ENCODE measurements at places on chromosomes 13 and 19. TPM values are rescaled to one million over a fixed set of nuclear protein-coding genes. Genes with fewer than 3 reads are reported as not detected.

CEACAM1 gene
- 1.2 TPM for total RNA-seq

DNAAF3 gene
- total RNA-seq: 1.2 TPM

JSRP1 gene
- not detected for total RNA-seq

KLHL1 gene
- total RNA-seq: not detected

MED29 gene
- 10.4 TPM for total RNA-seq

ZNF784 gene
- total RNA-seq: 3.4 TPM

PSG7 gene
- total RNA-seq: not detected

CNN1 gene
- total RNA-seq: 1.7 TPM

PGLYRP1 gene
- total RNA-seq: not detected

OR1M1 gene
- total RNA-seq: not detected

HCST gene
- not detected for total RNA-seq

U2AF1L4 gene
- 3.2 TPM for total RNA-seq

MAP3K10 gene
- 6.2 TPM for total RNA-seq

SHD gene
- not detected for total RNA-seq

TMEM221 gene
- total RNA-seq: 0.24 TPM

ZNF135 gene
- total RNA-seq: 1.5 TPM

ZNF729 gene
- total RNA-seq: not detected

WDR62 gene
- total RNA-seq: 0.72 TPM

PPP1R37 gene
- total RNA-seq: 42.0 TPM

Measured in tracheal epithelial cell (primary cell).